GM23338 (cell line): ENCODE measurements at places on chromosomes 13 and 19.

GRCh38 chr19:29985196-29985595 is 43.2 kb downstream of the URI1 start:
- no peak for DNase-seq

DNA sequence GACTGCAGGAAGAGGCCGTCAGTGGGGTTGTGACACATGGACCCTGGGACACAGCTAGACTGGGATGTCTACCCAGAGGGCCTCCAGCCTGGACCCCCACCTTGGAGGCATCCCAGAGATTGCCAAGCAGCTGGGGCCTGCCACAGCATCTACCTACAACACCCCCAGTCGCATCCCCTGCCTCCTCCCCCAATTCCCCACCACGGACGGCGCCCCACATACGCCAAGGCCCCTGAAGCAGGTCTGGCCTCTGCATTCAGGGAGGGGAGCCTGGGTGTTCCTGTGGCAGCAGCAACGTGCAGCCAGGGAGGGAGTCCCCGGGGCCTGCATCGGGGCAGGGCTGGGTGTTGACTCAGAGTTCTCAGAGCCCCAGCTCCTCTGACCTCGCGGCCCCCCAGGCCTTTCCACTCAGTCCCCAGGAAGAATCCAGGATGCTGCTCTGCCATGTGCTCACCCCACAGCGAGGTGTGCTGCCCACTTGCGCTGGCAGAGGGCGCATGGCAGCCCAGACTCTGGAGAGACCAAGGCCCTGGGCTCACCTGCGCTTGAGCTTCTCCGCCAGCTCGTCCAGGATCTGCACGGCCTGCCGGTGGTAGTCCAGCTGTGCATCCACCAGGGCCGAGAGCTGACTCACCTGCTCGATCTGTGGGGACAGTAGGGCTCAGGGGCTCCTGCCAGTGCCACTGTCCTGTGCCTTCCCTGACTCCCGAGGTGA is 19.6 kb downstream of the MPND start:
- DNase-seq = peak; percentile 59

GRCh38 chr13:48720621-48721020 is 66.9 kb downstream of the CYSLTR2 start:
- no peak for DNase-seq

- no peak for DNase-seq
These were observed 30.5 kb downstream of the STOML3 start for GRCh38 chr13:38960175-38960574.

DNA sequence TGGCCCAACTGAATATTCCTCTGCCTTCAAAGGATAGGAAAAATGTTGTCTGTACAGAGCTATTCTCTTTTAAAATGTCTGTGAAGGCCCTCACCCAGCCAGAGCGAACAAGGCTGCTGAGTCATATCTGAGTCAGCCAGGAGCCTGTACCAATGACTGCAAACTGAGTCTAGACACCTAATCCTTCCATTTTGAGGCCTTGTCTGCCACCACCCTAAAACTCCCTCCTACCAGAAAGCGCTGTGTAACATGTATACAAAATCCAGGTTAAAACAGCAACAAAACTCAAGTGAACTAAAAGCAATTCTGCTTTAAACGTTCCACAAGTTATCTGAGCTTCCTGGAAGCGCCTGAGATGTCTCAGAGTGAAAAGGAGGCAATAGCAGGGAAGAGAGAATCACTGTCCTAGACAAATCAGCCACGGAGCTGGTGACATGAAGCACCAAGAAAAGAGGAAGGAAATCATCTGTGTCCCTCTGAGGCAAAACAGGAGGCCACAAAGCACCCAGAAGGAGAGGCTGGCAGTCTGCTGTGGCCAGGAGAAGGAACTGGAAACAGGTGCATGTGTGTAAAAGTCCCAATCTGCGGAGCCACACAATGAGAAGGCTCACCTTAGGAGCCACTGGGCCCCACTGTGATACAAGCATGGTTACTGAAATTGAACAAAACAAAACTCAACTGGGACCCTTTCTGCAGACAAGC is 10.2 kb downstream of the DHRS12 start:
- DNase-seq = no peak

- peak; percentile 54 for DNase-seq
These were observed 889 bp downstream of the GTF2F2 start for GRCh38 chr13:45120967-45121831.

DNA sequence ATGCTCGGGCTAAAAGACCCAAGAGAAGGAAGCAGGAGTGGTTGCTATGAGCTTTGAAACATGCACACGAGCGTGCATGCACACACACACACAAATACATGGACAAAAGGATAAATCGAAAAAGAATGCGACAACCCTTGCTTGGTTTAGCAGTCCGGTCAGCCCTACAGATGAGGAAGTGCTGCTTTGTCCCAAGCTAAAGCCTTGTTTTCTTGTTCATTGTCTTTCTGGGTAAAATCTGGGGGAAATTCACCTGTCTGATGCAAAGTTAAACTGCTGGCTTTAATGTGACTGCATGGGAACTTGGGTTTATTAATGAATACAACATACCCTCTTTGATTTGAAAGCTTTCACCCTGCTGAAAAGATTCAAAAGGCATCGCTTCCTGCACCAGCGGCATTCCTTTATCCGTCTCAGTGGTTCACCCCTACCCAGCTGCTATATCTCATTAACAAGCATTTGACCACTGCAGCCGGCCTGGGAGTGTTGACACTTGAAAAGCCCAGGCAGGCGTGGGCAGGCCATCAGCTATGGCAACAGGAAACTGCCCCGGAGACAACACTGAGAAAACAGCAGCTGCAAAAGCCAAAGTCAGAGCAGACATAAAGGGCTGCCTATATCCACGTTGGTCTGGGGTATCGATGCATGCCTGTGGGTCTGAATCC is 301.7 kb downstream of the NDFIP2 start:
- peak; percentile 87 for DNase-seq

DNA sequence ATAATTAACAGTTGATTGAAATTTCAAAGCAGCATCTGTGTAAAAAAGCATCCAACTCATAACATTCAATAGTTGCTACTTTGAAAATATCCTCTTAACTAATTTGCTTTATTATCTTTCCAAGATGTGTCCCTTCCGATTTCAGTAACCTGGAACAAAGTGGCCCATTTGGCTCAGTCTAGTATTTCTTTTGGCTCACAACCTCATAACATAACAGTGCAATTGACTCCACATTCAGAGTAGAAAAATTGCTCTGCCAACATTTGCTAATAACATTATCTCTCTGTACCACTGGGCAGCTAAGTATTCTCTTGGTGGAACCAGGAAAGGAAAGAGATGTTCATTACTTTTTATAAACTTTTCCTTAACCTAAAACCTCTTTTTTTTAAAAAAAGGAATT is 571.1 kb upstream of the ARGLU1 start:
- no peak for DNase-seq

DNA sequence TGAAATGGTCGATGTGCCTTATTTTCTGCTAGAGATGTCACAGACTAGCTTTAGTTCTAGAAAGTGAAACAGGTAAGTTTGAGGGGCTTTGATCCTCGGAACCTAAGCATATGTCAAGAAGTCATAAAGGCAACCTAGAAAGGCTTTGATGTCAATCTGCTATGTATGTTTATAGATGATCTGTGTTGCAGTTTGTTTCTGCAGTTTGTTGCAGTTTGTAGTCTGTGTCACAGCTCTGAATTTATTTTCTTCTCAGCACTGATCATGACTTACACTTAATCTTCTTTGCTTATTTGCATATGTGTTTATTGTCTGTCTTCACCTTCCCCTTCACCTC is 5.9 kb downstream of the LSM14A start:
- DNase-seq = no peak

- no peak for DNase-seq
These were observed 110.5 kb upstream of the ZNF91 start for GRCh38 chr19:23505738-23506137.

DNA sequence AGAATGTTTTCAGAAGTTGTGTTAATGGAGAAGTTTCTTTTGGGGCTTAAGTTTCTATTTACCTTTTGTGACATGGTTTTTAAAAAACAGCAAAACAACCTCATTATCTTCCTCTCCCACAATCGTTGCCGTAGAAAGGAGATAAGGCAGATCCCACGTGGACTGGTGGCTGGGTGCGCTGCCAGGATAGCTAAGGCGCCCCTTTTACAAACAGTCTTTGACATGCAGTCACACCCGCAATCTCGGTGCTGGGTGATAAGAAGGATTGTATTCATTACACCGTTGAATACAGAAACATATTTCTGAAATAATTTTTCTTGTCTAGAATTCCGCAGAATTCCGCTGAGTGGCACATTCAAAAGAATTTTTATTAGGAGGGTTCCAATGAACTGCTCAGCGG is 271.1 kb downstream of the UQCRFS1 start:
- DNase-seq = no peak

GRCh38 chr13:110206996-110207395 is 100.0 kb downstream of the COL4A1 start:
- no peak for DNase-seq

- DNase-seq = no peak
These were observed 59.8 kb downstream of the TRPM4 start for GRCh38 chr19:49217382-49217781.

- no peak for DNase-seq
These were observed 6.4 kb downstream of the AMER2 start for GRCh38 chr13:25165663-25166062.

DNA sequence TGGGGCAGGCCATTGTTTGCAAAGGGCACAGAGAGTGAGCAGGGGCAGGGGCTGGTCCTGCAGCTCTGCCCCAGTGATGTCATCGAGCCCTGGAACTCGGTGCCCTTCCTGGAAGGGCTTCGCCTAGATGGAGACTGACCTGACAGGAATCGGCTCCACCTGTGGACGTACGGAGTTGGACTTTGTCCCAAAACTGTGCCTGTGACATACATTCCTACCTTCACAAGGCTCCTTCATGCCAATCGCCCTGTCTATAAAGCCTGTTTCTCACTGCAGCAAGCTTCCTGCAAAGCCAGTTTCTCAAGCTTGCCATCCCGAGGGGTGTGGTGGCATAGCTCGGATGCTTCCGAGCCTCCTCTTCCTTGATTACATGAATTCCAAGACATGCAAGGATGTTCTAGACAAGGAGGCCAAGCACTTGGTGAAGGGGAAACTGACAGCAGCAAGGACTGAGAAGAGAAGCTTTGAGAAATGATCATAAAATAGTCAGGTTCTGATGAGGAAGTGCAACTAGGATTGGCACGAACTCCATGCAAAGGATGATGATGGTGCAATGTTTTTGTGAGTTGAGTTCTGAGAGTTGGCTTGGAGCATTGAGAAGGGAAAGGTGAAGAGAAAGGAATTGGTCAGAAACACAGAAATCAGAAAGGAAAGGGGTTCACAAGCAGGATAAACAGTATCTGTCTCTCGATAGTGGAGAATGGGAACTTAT is 73.6 kb upstream of the STK24 start:
- no peak for DNase-seq
